CD4-positive, alpha-beta T cell treated with Interleukin-4 for 1 hour (primary cell): ENCODE measurements at places on chromosomes 13 and 19.

- no peak for DNase-seq
These were observed 833 bp downstream of the GAMT start for GRCh38 chr19:1400281-1401137.

- no peak for DNase-seq
These were observed 11.9 kb upstream of the SPATA13 start for GRCh38 chr13:24148414-24149235.

- no peak for DNase-seq
These were observed 9.6 kb upstream of the GARRE1 start for GRCh38 chr19:34244611-34245299.

DNA sequence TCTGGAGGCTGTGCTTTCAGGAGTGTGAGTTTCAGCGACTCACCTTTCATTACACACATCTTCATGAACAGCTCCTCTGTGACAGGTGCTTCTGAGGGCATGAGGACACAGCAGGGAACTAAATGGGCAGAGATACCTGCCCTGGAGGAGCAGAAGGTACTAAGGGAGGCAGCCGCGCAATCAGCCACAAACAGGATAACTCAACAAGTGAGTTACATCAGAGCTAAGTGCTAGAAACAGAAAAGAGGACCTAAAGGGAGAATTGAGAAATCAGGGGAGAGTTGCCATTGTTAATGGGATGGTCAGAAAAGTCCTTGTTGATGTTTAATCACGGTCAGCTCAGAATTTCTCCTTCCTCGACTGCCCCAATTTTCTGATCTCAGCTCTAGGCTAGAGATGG, 42.5 kb downstream of the SYDE1 start:
- no peak for DNase-seq

DNA sequence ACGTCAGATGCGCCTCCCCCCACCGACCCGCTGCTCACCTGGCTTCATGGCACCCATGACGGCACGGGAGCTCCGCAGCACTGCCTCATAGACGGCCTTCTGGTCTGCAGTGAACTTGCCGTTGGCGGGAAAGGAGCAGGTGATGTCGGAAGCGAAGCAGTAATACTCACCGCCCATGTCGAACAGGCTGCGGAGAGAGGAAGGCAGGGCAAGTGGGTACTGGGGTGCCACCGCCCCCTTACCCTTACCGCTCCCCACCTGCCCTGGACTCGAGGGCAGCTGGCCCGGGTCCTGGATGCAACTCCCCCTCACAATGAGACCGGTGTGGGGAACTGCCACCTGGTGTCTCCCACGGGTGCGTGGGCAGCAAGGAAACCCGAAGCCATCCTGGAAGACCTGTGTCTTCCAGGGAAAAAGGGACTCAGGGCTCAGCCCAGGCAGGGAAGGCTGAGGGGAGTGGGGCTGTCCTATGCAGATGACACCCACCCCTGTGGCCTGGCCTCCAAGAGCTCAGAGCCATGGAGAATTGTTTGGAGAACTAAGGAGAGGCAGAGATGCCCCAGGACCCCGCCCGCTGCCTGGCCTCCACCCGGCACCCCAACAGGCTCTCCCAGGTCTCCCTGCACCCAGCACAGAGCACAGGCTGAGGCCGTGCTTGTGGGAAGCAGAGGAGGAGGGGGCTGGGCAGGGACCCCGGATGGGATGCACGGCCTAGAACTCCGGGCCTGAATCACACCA, 28.3 kb downstream of the CEBPG start:
- no peak for DNase-seq

GRCh38 chr13:83831796-83832195, 50.5 kb downstream of the SLITRK1 start:
- no peak for DNase-seq

DNA sequence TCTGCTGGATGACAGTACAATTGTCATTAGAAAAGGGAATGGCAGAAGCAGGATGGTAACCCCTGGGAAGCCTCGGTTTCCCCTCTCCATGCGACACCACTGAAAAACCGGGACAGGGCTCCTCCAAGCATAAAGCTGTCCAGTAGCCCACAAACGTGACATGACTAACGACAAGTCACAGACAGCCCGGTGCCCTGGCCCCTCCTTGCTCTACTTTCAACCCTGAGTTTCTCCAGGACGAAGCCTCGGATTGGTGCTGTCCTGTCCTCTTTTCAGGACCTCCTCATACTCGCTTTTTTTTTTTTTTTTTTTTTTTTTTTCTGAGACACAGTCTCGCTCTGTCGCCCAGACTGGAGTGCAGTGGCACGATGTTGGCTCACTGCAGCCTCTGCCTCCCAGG, 16.3 kb downstream of the DPP9 start:
- no peak for DNase-seq

DNA sequence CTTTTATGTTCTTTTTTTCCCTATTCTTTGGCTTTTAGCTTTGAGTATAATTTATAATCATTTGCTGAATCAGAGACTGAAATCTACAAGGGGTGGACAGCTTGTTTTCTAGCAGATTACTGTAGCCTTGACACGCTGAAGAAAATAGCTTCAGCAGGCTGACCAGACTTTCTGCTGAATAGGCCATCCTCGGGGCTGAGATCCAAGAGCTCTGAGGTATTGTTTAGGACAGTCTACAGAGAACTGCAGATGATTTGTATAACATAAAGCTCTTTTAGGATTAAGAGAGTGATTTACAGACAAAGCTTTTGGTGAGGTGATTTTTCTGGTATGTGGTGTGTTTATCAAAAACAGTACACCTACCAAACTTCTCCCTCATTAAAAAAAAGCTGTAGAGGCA, 16.8 kb downstream of the POLR1D start:
- no peak for DNase-seq

- DNase-seq, result no peak
These were observed 71.1 kb downstream of the UGGT2 start for GRCh38 chr13:95982144-95982543.
